ENCODE measurements at places on chromosomes 5 and 9.

DNA sequence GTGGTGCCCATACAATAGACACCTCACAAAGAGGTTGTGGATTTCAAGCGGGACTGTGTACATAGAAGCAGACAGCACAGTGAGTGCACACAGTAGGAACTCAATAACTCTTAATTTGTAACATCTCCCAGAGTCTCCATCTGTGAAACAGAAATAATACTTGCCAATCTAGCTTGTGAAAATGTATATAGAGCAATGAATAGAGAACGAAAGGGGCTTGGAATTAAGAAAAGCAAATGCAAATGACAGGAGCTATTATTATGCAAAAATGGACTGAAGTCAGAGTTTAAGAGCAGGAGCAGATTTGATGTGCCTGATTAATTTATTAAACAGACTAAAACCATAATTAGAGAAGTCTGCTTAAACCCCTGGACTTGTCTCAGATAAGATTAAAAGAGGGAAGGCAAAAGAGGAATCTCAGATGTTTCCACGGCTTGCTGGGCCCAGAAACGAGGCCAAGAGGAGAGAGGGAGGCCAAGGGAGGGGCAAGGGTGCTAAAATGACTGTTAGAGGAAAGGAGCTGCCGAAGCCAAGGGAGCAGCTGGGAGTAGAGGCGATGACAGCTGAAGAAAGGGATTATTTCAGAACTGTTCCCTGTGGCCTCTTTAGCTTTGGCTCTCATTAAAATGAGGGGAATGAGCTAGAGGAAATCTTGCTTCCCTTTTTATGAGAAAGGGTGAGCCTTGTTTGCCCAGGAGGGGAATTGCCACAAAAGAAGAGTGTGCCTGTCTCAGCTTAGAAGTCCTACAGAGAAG is 72.1 kb downstream of the FEM1C start:
- DNase-seq: no peak

DNA sequence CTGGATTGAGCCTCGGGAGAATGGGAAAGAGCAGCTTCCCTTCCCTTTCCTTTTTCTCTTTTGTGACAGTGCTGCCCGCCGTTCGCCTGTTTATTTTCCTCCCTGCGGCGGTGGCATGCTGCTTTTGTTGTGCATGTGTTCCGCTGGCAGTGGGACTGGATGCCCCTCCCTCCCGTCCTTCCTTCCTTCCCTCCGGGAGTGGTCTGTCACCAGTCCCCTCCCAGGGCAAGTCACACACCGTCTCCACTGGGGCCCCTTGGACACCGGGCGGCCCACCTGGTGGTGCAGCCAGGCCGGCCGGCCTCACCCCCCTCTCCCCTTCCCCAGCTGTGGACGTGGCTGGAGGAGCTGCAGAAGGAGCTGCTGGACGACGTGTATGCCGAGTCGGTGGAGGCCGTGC is 214.7 kb downstream of the TRIO start:
- no peak for DNase-seq

DNA sequence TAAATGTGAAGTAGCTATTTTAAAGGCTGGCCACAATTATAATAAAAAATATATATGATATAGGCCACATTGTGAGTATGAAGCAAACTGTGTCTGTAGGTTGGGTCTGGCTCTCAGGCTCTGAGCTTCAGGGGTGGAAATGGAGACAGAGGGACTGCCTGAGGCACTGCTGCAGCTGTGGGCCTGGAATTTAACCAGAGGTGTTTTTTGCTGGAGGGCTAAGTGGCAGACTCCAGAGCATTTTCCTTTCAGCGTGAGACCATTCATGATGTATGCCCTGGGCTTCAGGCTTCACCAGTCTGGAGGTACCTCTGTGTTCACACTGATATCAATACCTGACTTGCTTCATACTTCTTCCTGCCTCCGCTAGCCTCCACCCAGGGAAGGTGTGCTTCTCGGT is 64.9 kb upstream of the IL12B start:
- DNase-seq: no peak

DNA sequence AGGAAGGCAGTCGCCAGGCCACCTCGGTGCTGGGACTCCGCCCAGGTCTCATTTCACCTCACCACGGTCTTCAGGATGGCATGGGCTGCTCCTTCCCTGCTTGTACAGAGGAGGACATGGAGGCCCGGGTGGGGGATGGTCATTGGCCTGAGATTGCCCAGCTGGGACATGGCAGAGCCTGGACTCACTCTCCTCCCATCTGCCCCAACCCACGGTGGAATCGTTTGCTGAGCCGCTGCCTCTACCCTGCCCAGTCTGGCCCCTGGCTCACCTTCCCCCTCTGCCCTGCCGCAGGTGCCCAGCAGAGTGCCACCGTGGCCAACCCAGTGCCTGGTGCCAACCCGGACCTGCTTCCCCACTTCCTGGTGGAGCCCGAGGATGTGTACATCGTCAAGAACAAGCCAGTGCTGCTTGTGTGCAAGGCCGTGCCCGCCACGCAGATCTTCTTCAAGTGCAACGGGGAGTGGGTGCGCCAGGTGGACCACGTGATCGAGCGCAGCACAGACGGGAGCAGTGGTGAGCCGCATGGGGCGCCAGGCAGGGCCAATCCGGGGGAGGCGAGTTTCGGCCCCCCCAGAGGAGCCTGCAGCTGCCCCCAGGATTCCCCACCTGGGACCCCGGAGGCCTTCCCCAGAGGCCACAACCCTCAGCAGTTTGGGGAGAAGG is 36.7 kb downstream of the HK3 start:
- no peak for DNase-seq

DNA sequence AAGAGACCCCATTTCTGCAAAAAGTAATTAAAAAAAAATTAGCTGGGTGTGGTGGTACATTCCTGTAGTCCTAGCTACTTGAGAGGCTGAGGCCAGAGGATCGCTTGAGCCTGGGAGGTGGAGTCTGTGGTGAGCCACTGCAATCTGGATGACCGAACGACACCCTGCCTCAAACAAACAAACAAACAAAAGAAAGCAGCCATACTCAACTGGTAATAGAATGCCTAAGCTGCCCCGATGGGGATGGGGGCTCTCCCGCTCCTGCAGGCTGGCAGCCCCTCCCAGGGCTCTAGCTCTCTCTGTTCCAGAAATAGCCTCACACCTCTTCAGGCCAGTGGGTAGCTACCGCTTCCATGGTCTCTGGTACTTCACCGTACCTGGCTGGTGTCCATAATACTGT is 241.8 kb downstream of the FANCC start:
- no peak for DNase-seq

DNA sequence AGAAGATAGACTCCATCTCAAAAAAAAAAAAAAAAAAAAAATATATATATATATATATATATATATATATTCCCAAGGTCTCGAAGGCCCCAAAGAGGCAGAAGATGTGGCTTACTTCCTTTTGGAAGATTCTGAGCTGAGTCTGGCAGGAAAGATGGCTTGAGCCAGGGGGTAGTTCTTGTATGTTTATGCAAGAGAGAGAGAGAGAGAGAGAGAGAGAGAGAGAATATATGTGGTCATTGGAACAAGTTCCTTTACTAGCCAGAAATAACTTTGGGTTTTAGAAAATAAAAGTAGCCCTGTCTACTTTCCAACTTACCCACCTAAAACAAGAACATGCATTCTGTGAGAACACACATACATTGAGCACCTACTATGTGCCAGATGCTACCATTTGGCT is 17.6 kb downstream of the NCS1 start:
- no peak for DNase-seq

GRCh38 chr9:123002754-123003153 is 30.7 kb upstream of the GPR21 start:
- DNase-seq: no peak

- DNase-seq: no peak
Observed at GRCh38 chr5:111016801-111017200, 54.7 kb upstream of the TSLP start.

DNA sequence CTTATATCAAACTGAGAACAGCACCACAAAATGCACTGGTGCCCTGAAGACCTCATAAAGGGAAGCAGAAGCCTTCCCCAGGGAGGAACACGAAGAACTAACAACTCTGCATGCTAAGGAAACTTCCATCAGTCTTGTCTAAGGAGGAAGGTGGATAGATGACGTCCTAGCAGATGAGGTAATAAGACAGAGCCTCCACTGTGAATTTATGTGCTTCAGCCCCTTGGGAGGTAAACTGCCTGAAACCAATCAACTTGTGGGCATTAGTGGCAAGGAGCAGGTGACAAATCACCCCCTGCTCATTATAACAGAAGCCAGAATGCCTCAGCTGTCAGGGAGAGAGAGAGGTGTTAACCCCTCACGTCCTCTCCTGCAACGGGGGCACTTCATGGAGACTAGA is 48.9 kb upstream of the SPIN1 start:
- no peak for DNase-seq

- no peak for DNase-seq
Observed at GRCh38 chr9:5580650-5581049, 48.3 kb upstream of the RIC1 start.

DNA sequence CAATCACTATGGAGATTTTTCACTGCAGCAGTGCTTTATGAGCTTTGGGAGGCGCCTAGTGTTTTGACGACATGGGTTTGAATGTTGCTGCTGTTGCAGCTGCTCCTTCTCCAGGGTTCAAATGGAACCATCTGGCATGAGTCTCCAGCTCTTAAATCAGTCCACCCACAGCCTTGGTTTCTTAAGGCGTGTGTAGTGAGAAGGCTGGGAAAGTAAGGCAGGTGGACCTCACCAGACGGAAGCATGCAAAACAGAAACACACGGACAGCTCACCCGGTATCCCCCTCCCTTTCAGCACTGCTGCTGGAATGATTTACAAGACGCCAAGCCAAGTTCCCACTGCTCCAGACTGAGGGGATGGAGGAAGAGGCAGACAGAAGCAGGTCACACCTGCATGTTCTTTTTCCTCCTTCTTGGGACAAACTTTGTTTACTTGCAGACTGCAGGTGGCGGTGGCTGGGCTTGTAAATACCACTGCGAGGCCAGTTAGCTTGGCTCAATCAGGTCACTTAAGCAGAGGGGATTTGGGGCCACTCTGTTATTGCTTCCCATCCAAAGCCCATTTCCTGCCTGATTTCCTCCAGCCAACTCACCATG is 47.4 kb downstream of the ADAM19 start:
- DNase-seq: no peak

DNA sequence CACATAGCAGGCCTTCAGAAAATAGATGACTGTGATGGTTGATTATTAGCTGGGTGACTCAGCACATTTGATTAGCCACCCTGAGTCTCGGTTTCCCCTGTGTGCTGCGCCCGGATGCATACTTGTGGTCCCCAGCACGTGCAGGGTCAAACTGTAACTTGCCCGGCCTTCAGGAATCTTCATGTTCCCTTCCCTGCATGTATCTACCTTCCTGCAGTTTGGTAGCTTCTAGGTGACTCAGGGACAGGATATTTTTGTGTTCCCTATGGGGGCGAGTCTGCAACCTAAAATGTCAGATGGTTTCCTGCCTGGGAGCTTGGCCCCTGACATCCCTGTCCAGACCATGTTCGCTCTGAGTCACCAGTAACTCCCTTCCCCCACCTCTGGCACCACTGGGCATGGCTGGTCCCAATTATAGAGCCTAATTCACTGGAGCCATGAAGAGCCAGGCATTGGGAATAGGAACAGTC is 13.2 kb downstream of the PTGS1 start:
- DNase-seq: peak; percentile 71

DNA sequence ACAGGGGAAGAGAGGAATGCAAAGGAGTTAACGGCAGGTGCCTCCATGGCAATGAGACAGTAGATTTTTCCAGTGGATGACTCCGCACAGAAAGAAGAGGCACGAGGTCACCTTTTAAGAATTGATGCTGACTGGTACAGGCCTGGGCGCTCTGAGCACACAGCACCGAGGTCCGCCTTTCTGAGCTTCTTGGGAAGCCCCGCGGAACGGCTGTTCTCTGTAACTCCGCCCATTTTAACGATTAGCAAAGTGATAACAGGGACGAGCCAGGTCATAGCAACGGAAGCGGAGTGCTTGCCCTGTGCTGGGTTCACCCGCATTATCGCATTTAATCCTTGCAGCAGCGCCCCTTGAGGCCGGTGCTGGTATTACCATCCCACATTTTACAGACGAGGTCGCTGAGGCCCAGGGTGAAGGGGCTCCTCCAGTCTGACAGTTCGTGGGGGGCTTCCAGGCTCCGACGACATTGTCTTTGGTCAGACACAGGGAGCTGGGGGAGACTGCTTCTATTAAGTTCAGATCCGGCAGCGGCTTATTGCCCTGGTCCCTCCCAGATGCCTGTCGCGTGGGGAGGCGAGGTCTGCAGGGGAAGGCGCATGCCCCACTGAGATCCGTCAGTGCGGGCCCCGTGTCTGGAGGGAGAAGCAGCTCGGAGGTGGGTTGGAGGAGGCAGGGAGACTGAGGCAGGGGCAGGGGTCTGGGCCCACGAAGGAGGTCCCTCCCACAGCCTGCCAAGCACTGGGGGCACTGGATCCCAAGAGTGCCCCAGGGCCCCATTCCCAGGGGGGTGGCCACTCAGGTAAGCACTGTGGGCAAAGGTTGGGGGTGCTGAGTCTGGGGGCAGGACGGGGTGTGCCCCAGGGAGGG is 22.3 kb upstream of the HMCN2 start:
- DNase-seq: no peak

DNA sequence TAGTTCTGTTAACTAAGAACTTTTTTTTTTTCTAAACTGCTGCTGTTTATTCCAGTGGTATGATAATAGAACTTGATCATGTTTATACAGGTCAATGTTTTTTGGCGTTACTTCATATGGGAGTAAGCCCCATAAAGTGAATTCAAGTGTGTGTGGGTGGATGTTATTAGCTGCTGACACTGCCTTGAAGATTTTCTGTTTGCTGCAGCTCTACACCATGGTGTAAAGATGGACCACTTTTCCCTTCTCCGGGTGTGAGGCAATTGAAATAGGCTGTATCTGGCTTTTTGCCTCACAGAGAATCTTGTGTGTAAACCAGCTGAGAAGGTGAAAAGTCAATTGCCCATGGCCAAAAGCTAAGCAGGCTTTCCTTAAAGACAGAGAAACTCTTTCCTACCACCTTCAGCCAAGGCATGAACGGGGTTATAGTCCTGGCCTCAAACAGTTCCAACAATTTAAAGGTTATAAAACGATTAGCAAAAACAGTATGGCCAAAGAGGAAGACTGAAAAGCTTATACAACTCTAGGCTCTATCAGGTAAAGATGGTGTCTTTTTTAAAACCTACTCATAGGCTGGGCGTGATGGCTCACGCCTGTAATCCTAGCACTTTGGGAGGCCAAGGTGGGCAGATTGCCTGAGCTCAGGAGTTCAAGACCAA is 33.9 kb upstream of the ABCA1 start:
- DNase-seq: no peak

GRCh38 chr5:33445798-33446197 is 5.0 kb downstream of the TARS1 start:
- no peak for DNase-seq

DNA sequence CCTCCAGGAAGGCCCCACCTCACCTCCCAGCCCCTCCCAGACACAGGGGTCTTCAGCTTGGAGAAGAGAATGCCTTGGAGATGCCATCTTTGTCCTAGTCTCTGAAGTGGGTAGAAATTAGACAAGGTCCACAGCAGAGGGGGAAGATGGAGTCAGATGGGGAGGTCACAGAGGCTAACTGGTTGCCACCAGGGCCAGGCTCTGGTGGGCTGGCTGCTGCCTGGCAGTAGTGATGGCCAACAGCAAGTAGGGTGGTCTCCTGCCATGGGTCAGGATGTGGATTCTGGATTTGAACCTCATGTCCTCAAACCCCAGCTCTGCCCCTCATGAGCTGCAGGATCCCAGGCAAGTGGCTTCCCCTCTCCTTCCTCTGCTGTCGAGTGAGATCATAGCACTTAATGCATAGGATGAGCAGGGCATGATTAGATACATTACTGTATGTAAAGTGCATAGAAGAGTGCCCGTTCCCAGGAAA is 38.7 kb upstream of the NEK6 start:
- DNase-seq: no peak

- no peak for DNase-seq
Observed at GRCh38 chr5:1404062-1404461, 41.2 kb downstream of the SLC6A3 start.

All from epithelial cell of proximal tubule (primary cell).